ENCODE measurements at places on chromosomes 7 and 10.

DNA sequence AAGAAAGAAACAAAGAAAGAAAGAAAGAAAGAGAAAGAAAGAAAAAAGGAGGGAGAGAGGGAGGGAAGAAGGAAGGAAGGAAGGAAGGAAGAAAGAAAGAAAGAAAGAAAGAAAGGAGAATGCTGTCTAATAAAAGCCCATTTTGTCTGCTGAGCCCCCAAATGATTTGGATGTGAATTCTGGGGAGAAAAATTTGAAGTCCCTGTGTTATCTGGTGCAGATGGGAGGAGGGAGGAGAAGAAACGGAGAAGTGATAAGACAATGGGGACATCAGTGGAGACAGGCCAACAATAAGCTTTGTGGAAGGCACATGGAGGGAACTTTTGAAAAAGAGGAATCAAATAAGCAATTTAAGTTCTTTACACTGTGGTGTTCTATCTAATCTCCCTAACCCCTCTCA, 24.6 kb upstream of the TMEM273 start:
- DNase-seq = no peak

- no peak for DNase-seq
Measured at GRCh38 chr7:128035712-128036111, 4.5 kb upstream of the LRRC4 start.

DNA sequence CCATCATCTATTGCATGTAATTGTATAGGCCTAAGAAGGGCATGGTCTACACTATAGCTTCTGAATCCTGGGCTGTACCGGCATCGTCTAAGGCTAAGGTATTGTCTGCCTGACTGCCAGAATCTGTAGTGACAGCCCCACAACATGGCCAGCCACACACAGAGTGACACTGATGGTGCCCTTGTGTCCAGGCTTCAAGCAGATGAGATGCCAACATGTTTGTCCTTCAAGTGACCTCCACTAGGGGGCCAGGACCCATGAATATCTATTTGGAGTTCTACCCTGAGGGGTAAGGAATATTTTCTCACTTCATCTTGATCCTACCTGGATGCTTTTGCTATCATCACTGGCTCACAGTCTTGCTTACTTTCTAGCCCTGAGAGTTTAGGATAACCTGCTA, 1.5 kb downstream of the CYP3A7 start:
- no peak for DNase-seq

- no peak for DNase-seq
Measured at GRCh38 chr10:5560142-5560816, 35.5 kb downstream of the CALML3 start.

DNA sequence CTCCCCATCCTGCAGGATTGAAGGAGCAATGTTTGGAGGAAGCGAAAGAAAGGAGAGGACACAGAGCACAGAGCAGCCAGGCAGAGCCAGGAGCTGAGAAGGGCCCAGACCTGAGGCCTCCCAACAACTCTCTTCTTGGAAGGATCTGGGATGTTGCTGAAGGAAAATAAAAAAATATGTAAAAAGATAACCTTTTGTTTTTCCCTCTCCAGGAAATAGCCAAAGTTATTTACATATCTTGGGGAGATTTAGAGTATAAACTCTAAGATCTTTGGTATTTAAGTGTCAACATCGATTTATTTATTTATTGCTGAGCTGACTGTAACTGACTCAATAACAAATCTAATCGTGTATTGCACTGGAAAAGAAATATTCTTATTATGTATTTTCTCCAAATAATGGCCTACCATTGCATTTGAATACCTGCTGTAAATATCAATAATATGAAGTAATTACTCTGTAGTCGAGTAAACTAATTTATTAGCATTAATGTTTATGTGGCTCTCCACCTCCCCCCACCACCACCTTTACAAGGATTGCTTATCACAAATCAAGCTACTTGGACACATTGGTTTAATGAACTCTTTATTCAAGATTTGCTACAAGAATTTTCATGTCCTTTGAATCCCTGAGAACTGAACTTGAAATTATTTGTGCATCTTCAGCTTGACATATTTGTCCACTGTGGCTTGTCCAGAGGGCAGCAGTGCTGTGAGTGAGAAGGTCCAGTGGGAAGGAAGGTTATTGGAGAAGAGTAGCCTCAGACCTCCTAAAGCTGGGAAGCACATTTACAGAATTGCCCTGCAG, 1.8 kb upstream of the HOXA11 start:
- DNase-seq = no peak

- DNase-seq = no peak
Measured at GRCh38 chr10:131978851-131979250, 2.9 kb downstream of the BNIP3 start.

DNA sequence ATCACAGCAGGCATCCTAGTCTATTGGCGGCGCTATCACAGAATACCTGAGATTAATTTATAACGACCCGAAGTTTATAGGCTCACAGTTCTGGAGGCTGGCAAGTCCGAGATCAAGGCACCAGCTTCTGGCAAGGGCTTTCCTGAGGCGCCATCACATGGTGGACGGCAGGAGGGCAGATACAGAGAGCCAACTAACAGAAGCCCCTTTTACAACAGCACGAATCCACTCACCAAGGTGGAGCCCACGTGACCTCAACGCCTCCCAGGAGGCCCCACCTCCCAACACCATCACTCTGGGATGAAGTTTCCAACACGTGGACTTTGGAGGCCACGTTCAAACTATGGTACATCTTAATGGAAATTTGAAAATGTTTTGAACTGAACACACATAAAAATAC, 255.3 kb downstream of the ELFN1 start:
- DNase-seq = no peak

- DNase-seq = no peak
Measured at GRCh38 chr7:121562259-121562658, 166.2 kb upstream of the FAM3C start.

GRCh38 chr7:146982482-146982881, 865.9 kb downstream of the CNTNAP2 start:
- no peak for DNase-seq

DNA sequence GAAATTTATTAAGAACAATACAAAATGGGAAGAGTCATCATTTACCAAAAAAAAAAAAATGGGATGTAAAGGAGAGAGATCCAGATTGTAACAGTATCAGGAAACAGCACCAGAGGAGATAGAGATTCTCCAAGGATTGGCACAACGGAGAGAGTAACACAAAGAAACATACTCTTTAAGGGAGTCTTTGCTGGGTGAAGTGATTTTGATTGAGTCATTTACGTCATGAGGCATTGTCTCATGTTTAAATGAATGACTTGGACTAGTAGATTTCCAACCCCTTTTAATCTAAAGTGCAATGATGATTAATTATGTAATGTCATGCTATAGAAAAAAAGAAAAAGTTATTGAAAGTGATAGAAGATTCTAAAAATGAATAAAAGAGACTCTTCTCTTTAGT, 68.8 kb downstream of the ITGB8 start:
- DNase-seq = no peak

- DNase-seq = no peak
Measured at GRCh38 chr10:2935647-2936386, 131.5 kb upstream of the PFKP start.

DNA sequence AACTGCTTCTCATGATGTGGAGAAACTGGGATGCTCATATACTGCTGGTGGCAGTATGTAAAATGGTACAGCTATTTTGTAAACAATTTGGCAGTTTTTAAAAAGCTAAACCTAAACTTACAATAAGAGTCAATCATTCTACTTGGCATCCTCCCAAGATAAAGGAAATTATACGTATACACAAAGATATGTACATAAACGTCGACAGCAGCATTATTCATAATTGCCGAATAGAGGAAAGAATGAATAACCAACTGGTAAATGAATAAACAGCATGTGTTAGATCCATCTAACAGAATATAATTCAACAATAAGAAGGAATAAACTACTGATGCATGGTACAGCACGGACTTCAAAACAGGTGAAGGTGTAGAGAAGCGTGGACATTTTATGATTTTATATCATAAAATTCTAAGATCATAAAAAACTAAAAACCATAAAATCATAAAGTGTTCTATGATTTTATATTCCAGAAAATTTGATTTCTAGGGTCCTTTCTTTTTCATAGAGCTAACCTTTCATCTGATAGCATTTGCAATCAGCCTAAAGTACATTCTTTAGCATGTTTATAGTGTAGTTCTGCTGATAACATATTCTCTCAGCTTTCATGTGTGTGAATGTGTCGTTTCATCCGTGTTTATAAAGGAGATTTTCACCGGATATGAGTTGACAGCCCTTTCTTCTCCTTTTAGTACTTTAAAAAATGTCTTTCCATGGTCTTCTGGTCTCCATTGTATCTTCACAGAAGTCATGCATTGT, 261.5 kb downstream of the DIP2C start:
- no peak for DNase-seq

GRCh38 chr7:44057849-44058758, 7.3 kb downstream of the PGAM2 start:
- no peak for DNase-seq

- no peak for DNase-seq
Measured at GRCh38 chr7:144907577-144907976, 71.7 kb upstream of the TPK1 start.

GRCh38 chr10:81866753-81867152, 8.2 kb upstream of the NRG3 start:
- no peak for DNase-seq

DNA sequence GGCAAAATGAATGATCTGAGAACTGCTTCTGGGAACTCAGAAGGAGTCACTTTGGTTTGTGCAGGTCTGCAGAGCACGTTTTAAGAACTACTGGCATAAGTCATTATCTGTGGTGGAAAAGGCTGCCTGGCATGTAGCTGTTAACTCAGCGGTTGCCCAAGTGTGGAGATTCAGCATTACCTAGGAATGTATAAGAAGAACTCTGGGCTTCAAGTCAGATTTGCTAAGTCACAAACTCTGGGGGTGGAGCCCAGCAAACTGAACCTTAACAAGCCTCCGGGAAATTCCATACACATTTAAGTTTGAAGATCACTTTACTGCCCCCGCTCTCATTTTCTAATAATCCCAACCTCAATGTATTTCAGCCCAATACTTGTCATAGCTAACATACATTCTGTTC, 31.1 kb downstream of the PLXDC2 start:
- no peak for DNase-seq

DNA sequence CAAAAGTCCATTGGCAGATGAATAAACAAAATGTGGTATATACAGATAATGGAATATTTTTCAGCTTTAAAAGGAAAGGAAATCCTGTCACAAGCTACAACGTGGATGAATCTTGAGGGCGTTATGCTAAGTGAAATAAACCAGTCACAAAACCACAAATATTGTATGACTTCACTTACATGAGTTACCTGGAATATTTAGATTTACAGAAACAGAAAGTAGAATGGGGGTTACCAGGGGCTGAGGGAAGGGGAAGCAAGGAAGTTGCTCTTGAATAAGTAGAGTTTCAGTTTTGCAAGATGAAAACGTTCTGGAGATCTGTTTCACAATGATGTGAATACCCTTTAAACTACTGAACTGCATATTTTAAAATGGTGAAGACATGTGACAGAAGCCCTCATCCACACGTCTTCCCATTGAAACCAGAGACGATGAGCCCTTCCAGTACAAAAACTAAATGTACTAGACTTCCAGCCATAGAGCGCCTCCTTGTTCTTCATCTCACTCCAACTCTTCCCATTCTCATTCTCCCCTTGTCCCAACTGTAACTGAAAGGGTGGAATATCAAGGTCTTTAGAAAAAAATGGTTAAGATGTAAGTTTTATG, 62.4 kb downstream of the MICU1 start:
- DNase-seq = no peak

DNA sequence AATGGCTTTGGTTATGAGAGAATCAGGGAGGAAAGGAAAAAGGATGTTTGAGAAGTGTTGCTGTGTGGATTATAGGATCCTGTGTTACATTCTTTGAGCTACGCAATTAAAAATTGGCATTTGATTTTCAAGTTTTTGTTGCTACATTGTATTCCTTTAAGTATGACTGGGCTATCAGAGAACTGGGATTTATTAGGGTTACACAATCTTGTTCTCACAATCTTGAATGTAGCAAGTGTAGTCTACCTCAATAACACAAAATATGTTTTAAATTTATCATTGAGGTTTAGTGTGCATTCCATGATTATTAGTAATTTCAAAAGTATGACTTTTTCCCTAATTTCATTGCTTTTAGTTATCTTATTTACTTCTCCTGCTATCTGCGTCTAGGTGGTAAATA, 113.9 kb downstream of the CACNB2 start:
- DNase-seq = no peak

- no peak for DNase-seq
Measured at GRCh38 chr10:15196021-15196834, 27.7 kb upstream of the NMT2 start.

DNA sequence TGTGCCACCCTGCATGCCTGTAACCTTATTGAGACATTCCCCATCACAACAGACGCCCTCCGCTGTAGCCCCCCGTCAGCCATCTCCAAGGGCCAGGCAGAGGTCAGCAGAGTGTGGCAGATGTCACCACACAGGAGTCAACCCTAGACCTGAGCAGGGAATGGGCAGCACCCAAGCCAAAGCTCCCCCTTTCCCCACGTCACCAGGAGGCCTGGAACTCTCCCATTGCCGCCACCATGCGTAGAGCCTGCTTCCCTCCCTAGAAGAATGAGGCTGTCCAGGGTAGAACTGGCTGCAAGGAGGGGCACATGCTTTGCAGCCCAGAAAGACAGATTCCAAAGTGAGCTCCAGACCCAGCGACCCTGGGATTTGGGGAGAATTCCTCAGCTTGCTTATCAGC, 342.9 kb downstream of the TNS3 start:
- no peak for DNase-seq

GRCh38 chr10:68202960-68203353, 29.0 kb downstream of the ATOH7 start:
- DNase-seq = no peak

DNA sequence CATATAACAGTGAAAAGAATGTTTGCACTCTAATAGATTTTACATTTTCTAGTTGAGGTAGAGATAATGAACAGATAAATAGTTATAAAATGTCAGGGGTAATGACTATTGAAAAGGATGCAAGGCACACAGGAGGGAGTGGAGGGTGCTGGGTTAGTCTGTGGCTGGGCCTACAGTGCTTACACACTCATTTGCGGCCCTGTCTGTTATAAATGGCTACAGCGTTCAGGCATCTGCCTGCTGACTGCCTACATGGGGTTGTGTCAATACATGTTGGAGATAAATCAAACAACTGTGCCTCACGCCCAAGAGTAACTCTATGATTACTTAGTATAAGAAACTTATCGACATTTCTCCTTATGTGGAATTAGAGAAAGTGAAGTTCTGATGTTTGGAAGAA, 313.3 kb downstream of the ACTR3B start:
- DNase-seq = no peak

- no peak for DNase-seq
Measured at GRCh38 chr7:85415743-85416142, 228.9 kb upstream of the SEMA3D start.

DNA sequence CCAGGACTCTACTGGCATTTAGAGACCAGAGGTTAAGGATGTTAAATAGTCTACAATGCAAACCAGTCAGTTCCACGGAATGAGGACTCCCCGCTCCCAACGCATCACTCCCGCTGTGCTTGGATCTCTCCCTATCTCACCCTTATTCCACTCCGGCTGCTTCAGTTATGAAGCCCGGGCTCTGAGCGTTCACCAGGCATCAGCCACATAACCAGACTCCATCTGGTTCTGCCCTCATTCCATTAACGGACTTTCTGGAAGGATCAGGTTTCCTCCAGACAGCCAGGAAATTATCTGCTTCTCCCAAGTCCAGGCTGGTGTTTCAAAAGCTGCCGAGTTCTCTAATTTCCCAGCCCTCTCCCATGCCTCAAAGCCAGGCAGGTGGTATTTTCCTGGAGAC, 499.3 kb downstream of the GLRX3 start:
- DNase-seq = no peak

Data from stimulated activated CD8-positive, alpha-beta memory T cell treated with anti-CD3 and anti-CD28 coated beads, Interleukin-4, amount 100 ng/mL, for 4 hours (primary cell).